ENCODE measurements at places on chromosomes 11 and 22.

DNA sequence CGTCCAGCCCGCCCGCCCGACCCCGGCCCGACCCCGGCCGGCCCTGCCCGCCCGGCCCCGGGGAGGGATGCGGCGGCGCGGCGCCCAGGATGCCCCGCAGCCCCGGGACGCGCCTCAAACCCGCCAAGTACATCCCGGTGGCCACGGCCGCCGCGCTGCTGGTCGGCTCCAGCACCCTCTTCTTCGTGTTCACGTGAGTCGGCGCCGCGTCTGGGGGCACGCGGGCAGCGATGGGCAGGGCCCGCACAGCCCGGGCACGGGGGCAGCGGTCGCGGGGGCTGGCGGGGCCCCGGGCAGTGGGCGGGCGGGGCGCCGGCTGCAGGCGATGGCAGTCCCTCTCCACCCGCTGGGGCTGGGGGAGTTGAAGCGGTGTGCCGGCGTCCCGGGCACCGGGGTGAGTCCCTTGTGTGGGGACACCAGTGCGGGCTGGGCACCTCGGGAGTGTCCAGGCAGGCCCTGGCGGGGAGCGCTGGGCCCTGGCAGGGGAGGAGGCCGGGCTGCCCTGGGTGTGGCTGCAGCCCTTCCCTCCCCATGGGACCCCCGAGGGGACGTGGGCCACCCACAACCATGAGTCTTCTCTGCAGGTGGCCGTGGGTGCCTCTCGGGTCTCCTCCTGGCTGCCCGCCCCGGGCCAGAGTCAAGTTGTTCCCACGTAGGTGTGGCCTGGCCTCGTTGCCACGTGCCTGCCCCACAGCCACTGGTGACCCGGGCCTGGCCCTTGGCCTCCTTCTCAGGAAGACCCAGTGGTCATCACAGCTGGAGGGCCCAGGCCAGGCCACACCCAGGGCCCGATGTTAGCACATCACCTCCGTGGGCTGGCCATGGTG lies 468 bp downstream of the ZDHHC8 start:
- DNase-seq = no peak

GRCh38 chr22:43152003-43152356 lies 621 bp downstream of the TSPO start:
- DNase-seq = no peak

DNA sequence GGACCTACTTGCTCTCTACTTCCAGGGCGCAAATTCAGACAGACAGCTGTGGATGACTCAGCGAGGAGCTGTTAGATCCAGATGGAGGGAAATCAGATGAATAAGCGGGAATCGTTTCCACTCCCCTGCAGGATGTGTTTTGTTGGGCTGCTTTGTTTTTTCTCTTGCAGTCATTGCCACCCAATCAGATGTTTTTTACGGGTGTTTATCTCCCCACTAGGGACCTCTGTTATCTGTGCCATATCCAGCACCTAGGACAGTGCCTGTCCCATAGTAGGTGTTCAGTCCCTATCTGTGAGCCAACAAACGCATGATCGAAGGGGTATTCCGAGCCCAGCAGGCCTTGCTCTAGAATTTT lies 51.1 kb upstream of the PARVG start:
- DNase-seq = peak; percentile 31

DNA sequence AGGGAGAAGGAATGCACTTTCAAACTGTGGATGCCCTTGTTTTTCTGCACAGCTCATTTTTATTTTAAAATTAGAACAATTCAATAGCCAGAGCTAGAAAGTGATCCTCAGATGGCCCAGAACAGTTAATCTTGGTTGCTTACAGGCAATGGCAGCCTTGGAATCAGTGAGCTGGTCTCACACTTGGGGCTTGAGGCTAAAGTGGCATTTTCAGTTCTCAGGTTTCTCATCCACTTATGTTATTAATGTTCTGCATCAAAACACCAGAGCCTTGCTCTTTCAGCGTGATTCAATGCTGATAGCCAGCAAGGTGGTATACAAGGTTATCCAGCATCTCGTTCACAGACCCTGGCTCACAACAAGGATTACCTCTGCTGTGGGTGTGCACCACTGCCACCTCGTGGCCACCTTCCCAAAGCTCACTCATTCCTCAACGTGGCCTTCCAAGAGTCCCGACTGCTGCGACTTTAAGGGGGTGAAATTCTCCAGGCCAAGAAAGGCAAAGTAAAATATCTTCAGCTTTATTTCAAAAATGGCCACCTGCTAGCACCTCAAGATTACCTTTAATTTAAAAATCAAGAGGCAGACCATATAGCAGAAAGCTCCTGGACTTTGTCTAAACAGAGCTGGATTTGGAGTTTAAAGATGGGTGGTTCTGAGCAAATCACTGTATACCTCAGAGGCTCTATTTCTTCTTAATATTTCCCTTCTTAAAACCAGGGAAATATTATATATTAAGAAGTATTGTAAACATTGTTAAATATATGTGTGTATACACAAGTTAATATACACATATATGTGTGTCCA lies 34.2 kb upstream of the FSHB start:
- peak; percentile 77 for DNase-seq

GRCh38 chr11:4049006-4049405 lies 45.6 kb upstream of the RRM1 start:
- peak; percentile 58 for DNase-seq

- no peak for DNase-seq
These were observed 38.3 kb upstream of the CEP295 start for GRCh38 chr11:93623179-93623578.

DNA sequence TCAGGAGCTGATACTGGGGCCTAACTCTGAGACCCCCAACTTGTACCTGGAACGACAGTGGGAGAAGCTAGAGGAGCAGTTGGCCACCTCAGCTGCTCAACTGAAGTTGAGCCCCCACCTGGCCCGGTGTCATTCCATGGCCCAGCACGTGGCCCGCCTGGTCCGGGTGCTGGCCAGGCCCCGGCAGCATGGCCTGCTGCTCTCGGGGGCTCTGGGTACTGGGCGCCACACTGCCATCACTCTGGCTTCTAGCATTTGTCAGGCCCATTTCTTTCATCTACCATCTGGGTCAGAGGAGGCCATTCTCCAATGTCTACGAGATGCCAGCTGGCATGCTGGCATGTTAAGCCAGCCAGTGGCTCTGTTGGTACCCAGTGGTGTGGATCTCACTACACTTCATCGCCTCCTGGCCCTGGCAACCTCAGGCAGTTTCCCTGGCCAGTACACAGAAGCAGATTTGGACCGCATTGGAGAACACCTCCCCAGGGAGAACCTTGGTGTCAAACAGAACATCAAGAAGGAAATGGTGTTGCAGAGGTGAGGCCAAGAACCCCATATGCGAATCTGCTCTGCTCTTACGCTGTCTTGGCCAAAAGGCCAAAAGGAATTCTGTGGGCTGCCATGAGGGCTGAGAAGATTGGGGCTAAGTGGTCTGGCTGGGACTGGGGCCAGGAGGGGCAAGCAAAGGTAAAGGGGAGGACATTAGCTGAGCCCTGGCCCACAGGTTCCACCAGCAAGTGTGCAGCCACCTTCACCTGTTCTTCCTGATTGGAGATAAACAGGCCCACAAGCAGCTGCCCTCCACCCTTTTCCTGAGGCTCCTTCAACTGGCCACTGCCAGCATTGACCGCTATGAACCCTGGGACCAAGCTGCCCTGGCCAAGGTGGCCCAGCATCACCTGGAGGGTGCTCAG lies 45.4 kb downstream of the RRP8 start:
- no peak for DNase-seq
